ENCODE measurements at places on chromosomes 1 and 21.

DNA sequence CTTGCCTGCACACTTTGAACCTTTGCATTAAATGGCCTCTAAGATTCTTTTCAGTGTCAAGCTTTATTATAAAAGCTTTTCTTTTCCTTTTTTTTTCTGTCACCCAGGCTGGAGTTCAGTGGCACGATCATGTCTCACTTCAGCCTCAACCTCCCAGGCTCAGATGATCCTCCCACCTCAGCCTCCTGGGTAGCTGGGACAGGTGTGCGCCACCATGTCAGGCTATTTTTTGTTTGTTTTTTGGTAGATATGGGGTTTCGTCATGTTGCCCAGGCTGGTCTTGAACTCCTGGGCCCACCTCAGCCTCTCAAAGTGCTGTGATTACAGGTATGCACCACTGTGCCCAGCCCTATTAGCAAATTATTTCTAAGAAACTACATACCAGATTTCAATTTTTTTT, 52.9 kb downstream of the GADD45A start:
- no peak for DNase-seq

DNA sequence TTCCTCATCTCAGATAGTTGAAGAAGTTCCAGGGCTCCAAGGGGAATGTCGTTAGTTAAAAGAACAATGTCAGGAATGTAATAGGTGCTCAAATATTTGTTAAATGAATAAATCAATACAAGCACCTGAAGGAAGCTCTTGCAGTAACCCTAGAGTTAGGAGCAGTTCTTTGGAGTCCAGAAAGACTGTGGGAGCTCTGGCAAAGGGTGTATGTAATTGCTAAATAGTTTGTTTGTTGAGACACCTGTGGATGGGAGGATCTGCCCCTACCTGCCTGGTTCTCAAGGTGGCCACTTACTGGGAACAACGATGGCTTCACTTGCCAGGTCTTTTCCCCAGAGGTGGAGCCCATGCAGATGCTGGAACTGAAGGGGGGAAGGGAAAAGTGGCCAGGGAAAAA, 27.5 kb upstream of the JUN start:
- DNase-seq: no peak

GRCh38 chr1:40199126-40199525, 37.9 kb downstream of the RLF start:
- DNase-seq: no peak

- DNase-seq: no peak
These were observed 924 bp downstream of the HMCN1 start for GRCh38 chr1:185734929-185735700.
